ENCODE measurements at places on chromosomes 1 and 21. TPM values are rescaled to one million over a fixed set of nuclear protein-coding genes. Genes with fewer than 3 reads are reported as not detected.

Gene LORICRIN
- not detected for total RNA-seq

GRCh38 chr1:239858057-239858456, 233.6 kb upstream of the FMN2 start:
- no peak overlapping the region for H3K4me3 ChIP-seq
- DNase-seq: no peak
- H3K36me3 ChIP-seq: no peaks in the 10 kb centered on the region
- no peak overlapping the region for H3K27ac ChIP-seq
- H3K27me3 ChIP-seq: no peaks in the 10 kb centered on the region
- H3K4me1 ChIP-seq: no peaks in the 10 kb centered on the region

DNA sequence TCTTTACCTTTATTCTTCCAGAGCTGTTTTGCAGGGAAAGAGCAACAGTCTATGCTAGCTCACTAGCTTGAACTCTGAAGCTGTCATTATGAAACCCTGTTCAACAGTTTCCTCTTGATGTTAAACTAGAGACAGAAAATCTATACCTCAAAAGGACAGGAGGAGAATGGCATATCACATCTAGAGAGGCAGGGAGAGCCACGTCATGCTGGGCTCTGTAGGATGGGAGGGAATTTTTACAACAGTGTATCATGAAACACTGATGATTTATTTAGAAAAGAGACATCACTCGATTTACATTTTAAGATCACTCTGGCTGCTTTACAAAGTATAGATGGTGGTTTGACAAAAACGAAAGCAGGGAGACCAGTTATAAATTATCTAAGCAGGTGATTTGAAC, 224.9 kb upstream of the COA6 start:
- no peaks in the 10 kb centered on the region for H3K36me3 ChIP-seq
- H3K27ac ChIP-seq: no peak overlapping the region
- H3K4me3 ChIP-seq: no peak overlapping the region
- H3K27me3 ChIP-seq: no peaks in the 10 kb centered on the region
- H3K4me1 ChIP-seq: no peaks in the 10 kb centered on the region
- DNase-seq: no peak

DNA sequence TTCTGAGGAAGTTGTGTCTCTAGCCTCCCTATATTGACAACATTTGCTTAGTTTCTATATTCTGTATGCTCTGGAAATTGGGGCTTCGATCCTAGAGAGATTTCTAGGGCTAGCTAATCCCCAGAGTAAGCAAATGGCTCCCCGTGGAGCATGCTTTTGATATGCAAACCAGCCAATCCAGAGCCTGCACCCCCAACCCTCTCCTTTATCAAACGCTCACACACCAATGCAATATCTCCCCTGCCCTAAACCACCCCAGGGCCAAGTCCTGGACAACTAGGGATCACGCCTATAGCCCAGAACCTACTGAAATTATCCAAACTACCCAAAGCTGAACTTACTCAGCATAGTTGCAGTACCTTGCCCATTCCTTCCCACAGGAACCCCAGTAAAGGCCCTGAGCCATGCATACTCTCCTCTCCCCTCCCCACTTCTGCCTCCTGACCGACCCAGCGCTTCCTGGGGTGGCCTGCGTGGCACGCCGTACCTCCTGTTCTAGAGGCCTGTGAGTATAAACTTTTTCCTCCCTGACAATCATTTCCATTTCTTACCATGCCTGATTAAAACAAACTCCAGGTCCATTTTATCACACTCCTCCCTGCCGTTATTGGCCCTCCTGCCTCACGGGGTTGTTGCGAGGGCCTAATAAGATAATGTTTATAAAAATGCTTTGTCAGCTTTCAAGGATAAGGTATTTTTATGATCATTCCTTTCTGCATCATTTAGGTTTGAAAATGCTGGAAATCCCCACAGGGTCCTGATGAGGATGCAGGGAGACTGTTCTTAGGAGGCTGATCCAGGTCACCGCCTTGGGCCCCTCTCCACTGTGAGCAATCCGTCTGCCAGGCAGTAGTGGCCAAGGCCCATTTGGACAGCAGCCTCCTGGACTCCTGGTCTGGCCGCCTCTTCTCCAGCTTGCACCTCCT, 102.7 kb downstream of the TENT5C start:
- H3K36me3 ChIP-seq: no peaks in the 10 kb centered on the region
- H3K27me3 ChIP-seq: no peaks in the 10 kb centered on the region
- no peaks in the 10 kb centered on the region for H3K4me1 ChIP-seq
- no peak overlapping the region for H3K4me3 ChIP-seq
- DNase-seq: no peak

- no peaks in the 10 kb centered on the region for H3K36me3 ChIP-seq
- no peak overlapping the region for H3K27ac ChIP-seq
- no peak for DNase-seq
- no peaks in the 10 kb centered on the region for H3K27me3 ChIP-seq
- H3K4me3 ChIP-seq: no peak overlapping the region
Observed at GRCh38 chr1:31708324-31708723, 4.5 kb upstream of the COL16A1 start.

DNA sequence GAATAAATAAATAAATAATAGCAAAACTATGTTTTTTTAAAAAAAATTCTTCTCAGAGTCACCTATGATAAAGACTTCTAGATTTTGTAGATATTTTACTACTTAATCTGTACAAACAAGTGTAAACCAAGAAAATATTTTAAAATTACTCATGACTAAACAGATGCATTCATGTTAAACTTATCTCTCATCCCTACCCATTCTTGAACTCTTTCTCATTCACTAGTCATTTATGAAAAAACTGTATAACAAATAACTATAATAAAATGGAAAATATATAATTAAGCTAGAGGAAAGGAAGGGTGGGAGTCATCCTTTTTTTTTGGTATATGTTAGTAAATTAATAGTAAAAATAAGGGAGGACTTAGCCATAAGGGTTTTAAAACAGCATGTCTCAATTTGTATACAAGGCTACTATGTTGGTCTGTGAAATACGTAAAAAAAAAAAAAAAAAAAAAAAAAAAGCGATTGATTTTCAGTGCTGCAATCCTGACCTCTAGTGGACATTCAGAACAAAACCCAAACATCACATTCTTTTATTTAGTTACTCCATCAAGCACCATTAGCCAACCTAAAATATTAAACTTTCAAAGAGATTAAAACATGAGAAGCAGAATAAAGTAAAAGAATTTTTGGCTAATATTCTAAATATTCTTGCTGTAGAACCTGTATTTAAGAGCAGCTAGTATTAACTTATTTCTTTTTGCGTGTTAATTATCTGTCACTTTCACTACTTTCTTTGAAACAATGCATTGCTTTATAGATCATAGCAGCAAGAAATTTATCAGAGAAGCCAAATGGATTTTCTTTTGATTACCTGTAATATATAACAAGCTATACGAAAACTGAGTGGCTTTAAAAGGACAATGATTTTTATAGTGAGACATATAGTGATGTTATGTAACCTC, 255.8 kb upstream of the CACYBP start:
- no peak overlapping the region for H3K27ac ChIP-seq
- H3K4me3 ChIP-seq: no peak overlapping the region
- H3K36me3 ChIP-seq: no peaks in the 10 kb centered on the region
- H3K4me1 ChIP-seq: no peaks in the 10 kb centered on the region
- H3K27me3 ChIP-seq: no peaks in the 10 kb centered on the region

Gene OPTC
- not detected for total RNA-seq

GRCh38 chr1:226684026-226684425, 55.1 kb downstream of the ITPKB start:
- H3K4me1 ChIP-seq: no peaks in the 10 kb centered on the region
- no peak for DNase-seq
- no peaks in the 10 kb centered on the region for H3K36me3 ChIP-seq

- H3K27ac ChIP-seq: no peak overlapping the region
- H3K4me3 ChIP-seq: peak overlapping the region; percentile 19
- peak; percentile 58 for DNase-seq
- H3K36me3 ChIP-seq: no peaks in the 10 kb centered on the region
- H3K4me1 ChIP-seq: peaks cover 5% of the 10 kb centered on the region
Observed at GRCh38 chr1:180521474-180522212, 19.3 kb upstream of the ACBD6 start.

- no peaks in the 10 kb centered on the region for H3K4me1 ChIP-seq
- H3K4me3 ChIP-seq: no peak overlapping the region
- no peak overlapping the region for H3K27ac ChIP-seq
- H3K36me3 ChIP-seq: no peaks in the 10 kb centered on the region
- no peaks in the 10 kb centered on the region for H3K27me3 ChIP-seq
Observed at GRCh38 chr1:117286562-117286961, 75.8 kb upstream of the VTCN1 start.

DNA sequence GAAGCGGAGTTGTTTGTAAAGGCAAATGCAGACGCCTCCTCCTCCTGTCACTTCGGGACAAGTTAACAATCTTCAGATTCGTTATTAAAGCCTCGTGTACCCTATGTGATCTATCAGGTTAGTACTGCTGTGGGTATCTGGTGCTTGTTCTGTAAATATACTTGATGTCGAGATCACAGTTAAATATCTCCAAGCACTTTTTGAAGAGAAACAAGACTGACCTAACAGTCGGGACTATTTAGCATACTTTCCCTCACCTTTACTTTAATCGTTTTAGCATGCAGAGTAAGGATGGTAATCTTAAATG, 710 bp downstream of the KLHL20 start:
- H3K4me3 ChIP-seq: peak overlapping the region; percentile 85
- H3K27ac ChIP-seq: peak overlapping the region; percentile 76
- H3K4me1 ChIP-seq: peaks cover 9% of the 10 kb centered on the region
- H3K27me3 ChIP-seq: no peaks in the 10 kb centered on the region
- DNase-seq: no peak

Gene LCE1C
- total RNA-seq: not detected

Gene DENND2D
- 81.0 TPM for total RNA-seq

Gene ADAMTSL4
- 20.0 TPM for total RNA-seq

- H3K36me3 ChIP-seq: no peaks in the 10 kb centered on the region
- no peak for DNase-seq
- H3K27me3 ChIP-seq: no peaks in the 10 kb centered on the region
- H3K4me1 ChIP-seq: peaks cover 22% of the 10 kb centered on the region
- peak overlapping the region; percentile 53 for H3K27ac ChIP-seq
Observed at GRCh38 chr1:67573311-67573872, 111.6 kb upstream of the GADD45A start.

DNA sequence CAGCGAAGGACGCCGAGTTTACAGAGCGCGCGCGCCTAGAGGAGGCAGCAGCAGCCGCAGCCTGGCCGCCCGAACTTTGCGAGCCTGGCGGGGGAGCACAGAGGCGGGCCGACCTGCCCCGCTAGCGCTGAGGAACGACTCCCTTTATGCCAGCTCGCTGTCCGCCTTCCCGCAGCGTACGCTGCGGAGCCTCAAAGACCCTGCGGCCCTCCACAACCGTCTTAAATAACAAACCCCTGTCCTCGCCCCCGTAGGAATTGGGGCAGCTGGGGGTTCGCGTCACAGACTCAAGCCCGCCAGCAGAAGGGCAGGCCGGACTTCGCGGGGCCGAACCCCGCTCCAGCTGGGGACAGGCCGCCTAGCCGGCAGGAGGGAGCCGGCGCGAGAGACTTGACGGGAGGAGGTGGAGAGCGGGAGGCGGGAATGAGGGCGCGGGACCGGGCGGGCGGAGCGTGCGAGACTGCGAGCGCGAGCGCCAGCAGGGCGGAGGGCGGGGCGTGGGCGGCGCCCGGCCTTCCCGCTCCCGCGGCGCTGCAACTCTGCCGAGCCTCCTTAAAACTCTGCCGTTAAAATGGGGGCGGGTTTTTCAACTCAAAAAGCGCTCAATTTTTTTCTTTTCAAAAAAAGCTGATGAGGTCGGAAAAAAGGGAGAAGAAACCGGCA, 1.8 kb upstream of the CDKN2C start:
- H3K27me3 ChIP-seq: peaks cover 24% of the 10 kb centered on the region
- peak; percentile 86 for DNase-seq
- H3K27ac ChIP-seq: peak overlapping the region; percentile 98
- no peaks in the 10 kb centered on the region for H3K36me3 ChIP-seq

Gene PLPPR5
- total RNA-seq: 0.09 TPM

Gene LRRC53
- not detected for total RNA-seq

- no peak overlapping the region for H3K4me3 ChIP-seq
- H3K27ac ChIP-seq: no peak overlapping the region
- DNase-seq: no peak
- H3K36me3 ChIP-seq: no peaks in the 10 kb centered on the region
Observed at GRCh38 chr1:115596080-115596780, 45.5 kb upstream of the VANGL1 start.

DNA sequence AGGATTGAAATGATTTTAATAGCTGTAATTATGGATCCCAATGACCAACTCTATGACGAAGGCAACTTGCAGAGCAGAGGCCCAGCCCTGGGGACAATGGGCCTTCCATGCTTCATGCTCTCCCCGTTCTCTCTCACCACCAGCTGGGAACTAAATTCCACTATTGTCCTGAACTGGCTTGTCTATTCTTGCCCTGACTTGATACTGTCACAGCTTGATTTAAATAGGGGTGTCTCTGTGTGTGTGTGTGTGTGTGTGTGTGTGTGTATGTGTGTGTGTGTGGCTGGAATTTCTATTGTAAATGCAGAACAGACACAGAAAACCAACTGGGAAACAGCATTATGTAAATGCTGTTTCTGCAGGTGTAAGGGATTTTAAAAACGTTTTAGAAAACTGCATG, 57.0 kb downstream of the SLC22A15 start:
- no peaks in the 10 kb centered on the region for H3K4me1 ChIP-seq
- no peaks in the 10 kb centered on the region for H3K36me3 ChIP-seq
- no peak overlapping the region for H3K4me3 ChIP-seq

Gene MTARC2
- total RNA-seq: 28.6 TPM

GRCh38 chr1:205189131-205189530, 22.4 kb downstream of the DSTYK start:
- peaks cover 32% of the 10 kb centered on the region for H3K4me1 ChIP-seq
- no peak for DNase-seq
- no peaks in the 10 kb centered on the region for H3K27me3 ChIP-seq

DNA sequence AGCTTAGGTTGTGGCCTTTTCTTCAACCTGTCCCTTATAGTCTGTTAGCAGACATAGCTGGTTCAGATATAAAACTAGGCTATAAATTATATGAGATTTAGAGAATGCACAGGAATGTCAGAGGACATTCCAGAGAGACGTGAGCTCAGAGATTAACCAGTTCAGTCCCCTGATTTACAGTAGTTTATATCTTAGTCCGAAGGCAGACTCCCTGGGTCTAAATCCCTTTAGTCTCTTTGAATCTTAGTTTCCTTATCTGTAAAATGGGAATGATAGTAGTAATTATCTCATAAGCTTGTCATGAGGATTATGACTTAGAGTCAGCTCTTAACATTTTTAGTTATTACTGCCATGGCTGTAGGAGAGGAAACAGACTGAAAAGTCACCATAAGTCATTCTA, 45.5 kb upstream of the PLXNA2 start:
- no peaks in the 10 kb centered on the region for H3K27me3 ChIP-seq
- no peak for DNase-seq
- no peak overlapping the region for H3K27ac ChIP-seq
- no peaks in the 10 kb centered on the region for H3K4me1 ChIP-seq
- no peaks in the 10 kb centered on the region for H3K36me3 ChIP-seq

DNA sequence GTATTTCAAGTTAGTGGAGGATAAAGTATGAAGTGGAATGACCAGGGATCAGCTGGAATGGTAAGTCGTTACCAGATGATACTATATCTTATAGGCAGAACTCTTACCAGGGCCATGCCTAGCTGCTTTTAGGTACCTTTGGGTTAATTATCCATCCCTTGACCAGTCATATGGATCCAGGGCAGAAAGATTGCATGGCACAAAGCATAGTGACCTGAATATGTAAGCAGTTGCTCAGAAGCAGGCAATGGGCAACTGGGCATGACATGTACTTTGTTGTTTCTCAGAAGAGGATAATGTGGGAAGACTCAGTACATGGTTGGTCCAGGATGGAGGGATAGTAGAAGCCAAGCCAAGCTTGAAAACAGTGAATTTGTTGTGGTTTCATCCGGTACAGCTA, 87.2 kb downstream of the CLEC20A start:
- no peak overlapping the region for H3K4me3 ChIP-seq
- no peaks in the 10 kb centered on the region for H3K27me3 ChIP-seq

All from kidney (tissue), 22 donors.